CD4-positive, alpha-beta T cell treated with Interferon alpha-2 for 1 hour (primary cell): ENCODE measurements at places on chromosomes 6 and 20.
A peak's percentile ranks its signal among the peaks of the same experiment; 100 is the strongest.

GRCh38 chr6:686497-686896 is 6.4 kb downstream of the EXOC2 start:
- DNase-seq = no peak

GRCh38 chr6:167835260-167835659 is 8.5 kb downstream of the AFDN start:
- no peak for DNase-seq

GRCh38 chr6:167800549-167800948 is 26.2 kb upstream of the AFDN start:
- DNase-seq = no peak

DNA sequence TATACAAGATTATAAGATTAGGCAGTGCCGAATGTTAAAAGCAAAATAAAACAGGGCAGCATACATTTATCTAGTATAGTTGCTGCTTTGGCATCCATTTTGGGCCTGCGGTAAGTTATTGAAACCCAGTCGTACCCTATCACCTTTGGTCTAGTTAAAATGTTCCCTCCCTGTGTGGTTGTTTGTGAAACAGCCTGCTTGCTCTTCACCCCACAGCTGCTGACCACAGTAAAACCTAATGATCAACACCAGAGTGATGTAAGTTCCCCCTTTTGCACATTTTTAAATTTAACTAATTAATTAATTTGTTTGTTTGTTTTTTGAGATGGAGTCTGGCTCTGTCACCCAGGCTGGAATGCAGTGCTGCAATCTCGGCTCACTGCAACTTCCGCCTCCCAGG is 50.3 kb upstream of the TXNDC5 start:
- DNase-seq = no peak

- DNase-seq = no peak
Measured at GRCh38 chr6:8707369-8707768, 272.0 kb upstream of the SLC35B3 start.

DNA sequence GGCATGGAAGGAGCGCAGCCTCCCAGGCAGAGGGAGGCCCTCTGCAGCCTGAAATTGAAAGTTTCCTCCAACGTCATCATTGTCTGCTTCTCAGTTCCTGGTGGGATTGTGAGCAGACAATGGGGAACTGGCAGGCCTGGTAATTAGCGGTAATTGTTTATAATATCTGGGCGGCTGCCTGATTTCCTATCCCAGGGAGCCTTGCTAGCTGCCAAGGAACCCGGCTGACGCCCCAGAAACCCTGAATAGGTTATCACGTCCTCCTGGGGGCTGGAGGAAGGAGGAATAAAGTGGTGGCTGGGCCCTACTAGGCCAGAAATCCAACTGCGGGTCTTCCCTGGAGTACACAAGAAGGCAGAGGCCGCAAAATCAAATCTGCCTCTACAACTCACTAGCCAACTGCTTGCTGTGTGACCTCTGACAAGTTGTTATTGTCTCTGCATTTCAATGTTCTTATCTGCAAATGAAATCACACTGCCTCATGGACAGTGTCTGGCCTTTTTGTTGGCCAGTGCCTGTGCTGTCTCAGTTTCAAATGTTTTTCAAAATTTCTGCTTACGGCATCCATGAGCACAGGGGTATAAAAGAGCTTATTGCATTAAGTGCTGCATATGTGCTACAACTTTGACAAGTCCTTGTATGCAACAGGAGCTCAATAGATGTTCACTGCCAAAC is 16.9 kb downstream of the KCNK15 start:
- DNase-seq = no peak

DNA sequence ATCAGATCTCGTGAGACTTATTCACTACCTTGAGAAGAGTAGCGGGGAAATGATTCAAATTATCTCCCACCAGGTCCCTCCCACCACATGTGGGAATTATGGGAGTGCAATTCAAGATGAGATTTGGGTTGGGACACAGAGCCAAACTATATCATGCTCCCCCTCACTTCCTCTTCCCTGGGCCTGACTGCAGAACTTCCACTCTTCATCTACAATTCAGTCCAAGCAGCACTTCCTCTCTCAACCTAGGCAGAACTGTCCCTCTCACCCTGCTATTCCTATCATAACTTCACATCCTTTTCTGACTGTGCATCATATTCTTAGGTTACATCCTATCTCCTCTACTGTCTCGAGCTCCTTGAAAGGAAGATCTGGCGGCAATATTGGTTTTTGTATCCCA is 184.0 kb upstream of the HDDC2 start:
- DNase-seq = no peak

GRCh38 chr20:20019123-20019522 is 2.0 kb downstream of the NAA20 start:
- no peak for DNase-seq

- no peak for DNase-seq
Measured at GRCh38 chr6:8335896-8336295, 99.4 kb downstream of the SLC35B3 start.

- no peak for DNase-seq
Measured at GRCh38 chr20:38034108-38034649, 633 bp downstream of the RPRD1B start.

GRCh38 chr6:128487746-128488145 is 32.7 kb downstream of the PTPRK start:
- no peak for DNase-seq

DNA sequence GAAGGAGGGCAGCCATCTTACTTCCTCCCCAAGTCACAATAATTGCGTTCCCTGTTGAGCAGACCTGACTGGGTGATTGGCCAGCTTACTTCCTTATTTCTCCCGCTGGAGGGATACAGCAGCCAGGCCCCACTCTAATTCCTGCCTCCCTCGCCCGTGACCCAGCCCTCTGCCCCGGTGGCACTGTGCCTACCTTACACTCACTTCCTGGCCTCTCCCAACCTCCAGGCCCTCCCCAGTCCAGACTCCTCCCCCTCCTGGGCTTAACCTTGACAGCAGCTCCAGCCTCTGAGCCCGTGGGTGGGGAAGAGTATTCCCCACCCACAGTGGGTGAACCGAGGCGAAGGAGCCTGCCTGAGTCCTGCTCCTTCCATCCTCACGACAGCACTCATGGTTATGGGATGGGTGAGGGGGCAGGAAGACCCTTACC is 3.0 kb downstream of the BAK1 start:
- DNase-seq = peak; percentile 32

DNA sequence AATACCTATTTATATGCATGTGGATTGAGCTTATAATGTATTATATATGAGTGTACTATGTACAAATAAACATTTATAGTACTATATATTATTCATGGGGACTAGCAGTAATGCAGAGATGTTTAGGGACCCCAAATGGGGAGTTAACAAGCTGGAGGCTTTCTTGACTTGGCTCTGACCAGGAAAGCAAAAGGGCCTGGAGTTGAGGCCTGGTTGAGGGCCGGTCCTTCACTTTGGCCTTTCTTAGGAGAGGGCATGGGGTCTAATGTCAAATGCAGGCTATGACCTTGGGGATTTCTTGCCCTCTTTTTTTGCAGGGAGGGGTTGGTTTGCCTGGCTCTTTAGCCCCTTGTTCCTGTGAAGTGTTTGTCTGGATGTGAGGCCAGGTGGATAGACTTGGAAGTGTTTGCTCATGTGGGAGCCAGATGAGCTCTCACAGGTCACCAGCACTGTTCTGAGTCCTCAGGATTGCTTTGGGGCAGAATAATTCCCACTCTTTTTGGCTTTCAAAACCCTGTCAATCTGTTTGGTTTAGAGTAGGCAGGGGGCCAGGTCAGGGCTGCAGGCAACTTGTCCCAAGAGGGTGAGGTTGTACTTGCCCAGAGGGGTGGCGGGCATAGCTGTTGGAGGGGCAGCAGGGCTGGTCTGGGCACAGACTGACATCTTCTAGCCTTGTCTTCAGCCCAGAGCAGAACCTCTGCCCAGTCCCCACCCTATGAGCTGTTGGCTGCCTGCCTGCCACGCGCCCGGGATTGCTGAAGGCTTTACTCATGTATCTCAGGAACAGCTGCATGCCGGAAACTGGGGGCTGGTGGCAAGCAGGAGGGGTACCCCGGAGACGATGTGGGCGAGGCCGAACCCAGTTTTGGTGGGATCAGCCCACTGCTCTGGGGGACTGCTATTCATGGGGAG is 14.6 kb downstream of the TJAP1 start:
- DNase-seq = no peak

GRCh38 chr6:52529311-52529710 is 47.5 kb downstream of the TRAM2 start:
- DNase-seq = no peak

DNA sequence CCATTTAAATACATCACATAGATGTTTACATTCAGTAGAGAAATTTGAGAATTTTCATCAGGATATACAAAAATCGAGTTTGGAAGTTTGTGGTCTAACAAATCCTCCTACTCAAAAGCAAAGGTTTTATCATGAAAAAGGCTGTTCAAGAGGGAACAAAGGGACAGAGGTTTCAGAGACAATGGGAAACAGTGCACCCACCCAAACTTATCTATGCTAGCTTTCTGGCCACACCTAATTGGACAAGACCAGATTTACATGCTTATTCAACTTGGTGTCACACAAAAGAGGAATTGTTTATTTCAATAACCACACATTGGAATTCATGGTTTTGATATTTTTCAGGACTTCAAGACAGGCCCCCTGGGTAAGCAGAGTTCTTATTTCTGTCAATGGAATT is 28.4 kb upstream of the RSPO3 start:
- DNase-seq = no peak

GRCh38 chr6:55014321-55015088 is 159.8 kb upstream of the HCRTR2 start:
- no peak for DNase-seq

GRCh38 chr6:42921801-42922200 is 5.9 kb downstream of the PTCRA start:
- DNase-seq = no peak

- peak; percentile 74 for DNase-seq
Measured at GRCh38 chr6:106103728-106104109, 17.6 kb downstream of the PRDM1 start.

GRCh38 chr20:46154305-46154704 is 36.2 kb downstream of the CD40 start:
- no peak for DNase-seq

DNA sequence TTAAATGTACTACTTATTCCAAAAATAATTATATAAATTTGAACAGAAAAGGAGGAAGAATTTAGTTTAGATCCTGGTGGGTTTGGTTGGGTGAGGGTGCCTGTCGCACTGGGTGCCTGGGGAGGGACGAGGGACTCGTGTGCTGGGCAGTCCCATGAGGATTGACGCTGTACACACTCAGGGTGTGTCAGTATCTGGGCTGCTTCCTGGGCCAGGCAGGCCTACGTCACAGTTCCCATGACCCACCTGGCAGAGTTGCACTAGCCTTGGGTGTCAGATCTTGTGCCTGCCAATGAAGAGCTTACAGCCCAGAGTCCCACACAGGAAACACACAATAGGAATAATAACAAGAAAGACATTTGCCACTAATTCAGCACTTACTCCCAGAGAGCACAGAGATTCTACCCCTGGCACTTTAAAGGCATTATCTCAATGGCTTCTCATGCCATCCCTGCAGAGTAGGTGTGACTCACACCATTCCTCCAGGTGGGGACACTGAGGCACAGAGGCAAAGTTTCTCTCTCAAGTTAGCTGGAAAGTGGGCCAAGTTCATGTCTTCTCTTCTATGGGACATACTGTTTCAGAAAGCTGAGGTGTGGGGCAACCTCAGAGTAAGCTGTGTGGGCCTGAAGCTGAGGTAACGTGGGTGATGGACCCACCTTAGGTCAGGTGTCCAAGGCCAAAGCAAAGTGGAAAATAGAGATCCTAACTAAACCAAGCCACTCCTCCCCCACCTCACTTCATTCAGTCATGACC is 1.3 kb upstream of the SDCBP2 start:
- peak; percentile 63 for DNase-seq

- no peak for DNase-seq
Measured at GRCh38 chr20:45111799-45112471, 3.0 kb downstream of the WFDC5 start.

GRCh38 chr6:80728101-80728750 is 621.8 kb downstream of the BCKDHB start:
- DNase-seq = no peak

GRCh38 chr6:137949686-137950390 is 82.8 kb downstream of the TNFAIP3 start:
- DNase-seq = no peak

GRCh38 chr6:167426651-167427050 is 101.8 kb downstream of the TTLL2 start:
- no peak for DNase-seq

- DNase-seq = no peak
Measured at GRCh38 chr6:38149531-38149930, 330.0 kb downstream of the ZFAND3 start.

DNA sequence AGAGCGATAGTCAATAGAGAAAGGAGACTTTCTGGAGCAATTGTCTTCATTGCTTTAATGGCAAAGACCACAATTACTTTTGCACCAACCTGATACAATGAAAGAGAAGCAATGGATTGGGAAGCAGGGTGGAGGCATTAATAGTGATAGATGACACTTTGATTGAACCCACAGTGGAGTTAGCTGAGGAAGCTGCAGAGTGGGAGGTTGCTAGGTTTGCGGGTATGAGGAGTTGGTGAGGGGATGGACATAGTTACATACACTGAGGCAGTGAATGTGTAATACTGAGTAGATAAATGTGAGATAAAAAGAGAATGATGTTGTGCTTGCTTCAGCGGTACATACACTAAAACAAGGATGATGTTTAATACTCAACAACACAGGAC is 91.9 kb downstream of the AKAP7 start:
- no peak for DNase-seq

DNA sequence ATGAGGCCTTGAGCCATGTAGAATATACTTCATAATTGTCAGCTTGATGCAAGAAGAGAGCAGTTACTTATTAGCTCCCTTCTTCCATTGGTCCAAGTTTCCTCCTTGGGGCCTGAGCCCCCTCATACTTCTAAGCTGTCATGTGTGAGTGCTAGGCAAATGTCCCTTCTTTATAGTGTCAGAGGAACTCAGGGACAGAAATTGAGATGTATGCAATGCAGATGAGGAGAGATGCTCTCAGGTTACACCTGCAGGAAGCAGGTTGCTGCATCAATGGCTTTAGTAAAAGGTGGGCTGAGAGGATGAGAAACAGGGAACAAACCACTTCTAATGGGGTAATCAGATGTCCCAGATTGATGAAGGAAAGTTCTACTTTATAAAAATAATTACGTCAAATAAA is 6.7 kb upstream of the PDSS2 start:
- DNase-seq = no peak

- DNase-seq = no peak
Measured at GRCh38 chr6:82363428-82364086, at the start of gene TPBG. Gene TPBG, plus strand, starts transcription at chr6:82363817. Its CDS starts 1,145 bp downstream, at chr6:82364962.

- no peak for DNase-seq
Measured at GRCh38 chr6:83071023-83071422, 3.6 kb downstream of the DOP1A start.

GRCh38 chr6:40965046-40965445 is 74.0 kb downstream of the UNC5CL start:
- DNase-seq = no peak

- no peak for DNase-seq
Measured at GRCh38 chr6:34658605-34659265, 37.8 kb downstream of the ILRUN start.

DNA sequence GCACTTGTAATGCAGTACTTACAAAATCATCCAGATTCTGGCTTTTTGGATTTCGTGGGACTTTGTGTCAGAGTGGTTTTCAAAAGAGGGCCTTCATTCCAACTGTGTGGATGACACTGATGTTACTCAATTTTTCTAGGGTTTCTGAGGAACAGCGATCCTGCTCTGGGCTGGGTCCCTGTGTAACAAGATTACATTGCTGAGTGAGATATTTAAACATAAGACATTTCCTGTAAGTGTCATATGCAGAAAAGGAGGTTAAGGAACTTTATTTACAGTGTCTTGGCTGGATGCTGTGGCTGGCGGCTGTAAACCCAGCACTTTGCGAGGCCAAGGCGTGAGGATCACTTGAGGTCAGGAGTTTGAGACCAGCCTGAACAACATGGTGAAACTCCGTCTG is 6.7 kb downstream of the ZFAND3 start:
- DNase-seq = no peak
